ENCODE measurements at places on chromosomes 12 and 14. TPM values are rescaled to one million over a fixed set of nuclear protein-coding genes. Genes with fewer than 3 reads are reported as not detected.

Gene BLTP3B
- total RNA-seq, result 38.7 TPM

Gene PLCZ1
- not detected for total RNA-seq

Gene RND1
- total RNA-seq, result not detected

Gene AKAP3
- 0.56 TPM for total RNA-seq

Gene TTC9
- not detected for total RNA-seq

Gene GPR65
- 0.28 TPM for total RNA-seq

DNA sequence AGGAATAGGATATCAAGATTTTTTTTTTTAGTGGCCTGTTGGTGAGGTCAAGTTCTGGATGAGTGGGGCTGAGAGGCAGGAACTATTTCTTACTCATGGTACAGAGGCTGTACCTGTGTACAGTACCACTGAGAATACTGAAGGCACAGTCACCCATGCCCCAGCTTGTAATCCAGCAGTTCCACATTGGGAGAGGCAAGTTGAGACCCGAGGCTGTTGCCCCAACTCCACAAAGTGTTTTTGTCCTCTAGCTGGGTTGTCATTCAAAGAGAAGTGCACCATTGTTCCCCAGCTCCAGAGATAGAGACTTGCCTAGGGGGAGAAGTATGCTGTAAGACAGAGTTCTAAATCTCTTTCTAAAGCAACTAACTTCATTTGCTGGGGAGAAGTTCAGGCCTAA lies 38.7 kb downstream of the ARID2 start:
- no peak overlapping the region for H3K27ac ChIP-seq
- no peaks in the 10 kb centered on the region for H3K36me3 ChIP-seq
- no peak overlapping the region for H3K4me3 ChIP-seq
- no peak for DNase-seq

GRCh38 chr12:104651811-104652210 lies 195.1 kb downstream of the CHST11 start:
- H3K27ac ChIP-seq, result no peak overlapping the region
- no peak for DNase-seq
- peaks cover 17% of the 10 kb centered on the region for H3K27me3 ChIP-seq
- H3K4me1 ChIP-seq, result no peaks in the 10 kb centered on the region
- H3K36me3 ChIP-seq, result no peaks in the 10 kb centered on the region
- H3K4me3 ChIP-seq, result no peak overlapping the region

GRCh38 chr12:13719986-13720385 lies 261.4 kb downstream of the GRIN2B start:
- H3K4me1 ChIP-seq, result no peaks in the 10 kb centered on the region
- H3K36me3 ChIP-seq, result no peaks in the 10 kb centered on the region
- no peak overlapping the region for H3K27ac ChIP-seq

- H3K4me3 ChIP-seq, result no peak overlapping the region
- H3K4me1 ChIP-seq, result peaks cover 2% of the 10 kb centered on the region
- no peaks in the 10 kb centered on the region for H3K27me3 ChIP-seq
- no peak overlapping the region for H3K27ac ChIP-seq
- no peaks in the 10 kb centered on the region for H3K36me3 ChIP-seq
- DNase-seq, result no peak
Observed at GRCh38 chr12:1660304-1661187, 30.3 kb upstream of the ADIPOR2 start.

DNA sequence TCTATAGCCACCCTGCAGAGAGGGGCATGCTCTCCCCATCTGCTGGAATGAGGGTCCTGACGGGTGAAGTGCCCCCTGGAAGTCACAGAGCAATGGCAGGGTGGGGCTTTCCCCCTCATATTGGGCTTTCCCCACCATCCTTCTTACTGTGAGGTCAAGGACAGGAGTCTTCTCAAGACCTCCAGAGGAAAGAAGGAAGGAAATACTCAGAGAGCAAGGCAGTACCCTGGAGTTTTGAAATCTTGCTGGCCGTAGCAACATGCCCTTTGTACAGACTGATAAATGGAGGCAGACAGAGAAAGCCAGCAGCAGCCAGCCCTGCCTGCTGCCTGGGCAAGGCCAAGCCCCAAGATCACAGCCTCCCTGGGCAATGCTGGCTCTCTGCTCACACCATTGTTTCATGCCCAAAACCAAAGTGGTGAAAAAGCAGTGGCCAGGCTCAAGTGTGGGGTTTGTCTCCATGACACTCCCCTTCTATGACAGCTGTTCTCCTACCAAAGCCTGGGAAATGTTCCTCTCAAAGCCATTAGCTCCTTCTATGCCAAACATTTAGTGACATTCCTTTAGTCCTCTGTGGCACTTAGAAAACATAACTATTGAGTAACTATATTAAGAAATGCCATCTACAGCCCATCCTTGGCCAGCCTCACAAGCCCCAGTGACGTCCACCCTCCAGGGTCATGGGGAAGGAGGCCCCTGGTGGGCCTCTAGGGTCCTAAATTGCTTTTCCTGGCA lies 13.2 kb upstream of the ITPK1 start:
- H3K27me3 ChIP-seq, result peaks cover 12% of the 10 kb centered on the region
- H3K36me3 ChIP-seq, result no peaks in the 10 kb centered on the region
- H3K4me1 ChIP-seq, result no peaks in the 10 kb centered on the region
- no peak overlapping the region for H3K4me3 ChIP-seq
- DNase-seq, result no peak
- H3K27ac ChIP-seq, result no peak overlapping the region

Data from IMR-90 (cell line).